ENCODE measurements at places on chromosomes 7 and 10.

- DNase-seq = no peak
These were observed 8.9 kb upstream of the ACSL5 start for GRCh38 chr10:112365014-112365432.

DNA sequence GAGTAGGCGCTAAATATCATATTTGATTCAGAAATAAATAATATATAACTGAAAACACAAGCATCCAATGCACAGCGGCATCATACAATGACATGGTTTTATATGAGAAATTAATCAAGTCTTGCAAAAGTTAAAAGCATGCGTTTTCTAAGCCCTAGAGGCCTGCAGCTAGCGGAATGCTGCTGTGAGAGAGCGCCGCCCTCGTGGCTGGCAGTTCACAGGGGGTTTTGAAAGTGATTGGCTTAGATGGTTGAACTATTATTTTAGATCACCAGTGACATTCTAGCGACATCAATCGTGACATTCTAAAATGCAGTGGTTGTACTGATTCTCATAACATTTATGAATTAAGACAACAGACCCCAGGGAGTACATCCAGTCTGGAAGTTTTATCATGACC lies 235.2 kb upstream of the MGMT start:
- DNase-seq = no peak

- DNase-seq = no peak
These were observed 279.2 kb downstream of the PRPF18 start for GRCh38 chr10:13865758-13866491.

DNA sequence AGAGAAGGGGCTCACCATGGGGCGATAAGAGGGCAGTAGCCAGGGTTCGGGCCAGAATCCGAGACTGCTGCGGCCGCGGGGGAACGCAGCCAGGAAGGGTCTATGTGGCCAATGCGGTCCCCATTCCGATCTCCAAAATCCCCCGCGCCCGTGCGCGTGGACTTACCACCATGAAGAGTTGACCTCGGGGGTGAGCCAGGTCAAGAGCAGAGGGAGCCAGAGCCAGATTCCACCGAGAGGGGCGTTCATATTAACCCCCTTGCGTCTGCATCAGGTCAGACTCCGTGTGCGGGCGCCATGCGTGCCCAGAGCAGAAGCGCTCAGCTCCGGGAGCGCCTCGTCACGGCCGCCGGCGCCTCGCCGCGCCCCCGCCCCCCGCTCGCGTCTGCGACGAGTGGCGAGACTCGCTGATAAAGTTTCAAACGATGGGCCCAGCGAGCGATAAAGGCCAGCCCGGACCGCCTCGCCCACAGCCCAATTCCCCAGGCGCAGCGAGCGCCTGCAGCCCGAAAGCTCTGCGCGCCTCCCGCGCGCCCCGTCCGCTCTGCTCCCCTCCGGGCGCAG lies at the start of gene WNT2:
TSS of gene WNT2 (minus strand) at position 318 of the 564 bp plus-strand sequence. CDS start at position 249, 69 bp downstream.
- no peak for DNase-seq

GRCh38 chr10:122391875-122392274 lies 17.4 kb downstream of the PLEKHA1 start:
- no peak for DNase-seq

- DNase-seq = no peak
These were observed 81.8 kb downstream of the LRRN3 start for GRCh38 chr7:111172564-111173257.

- no peak for DNase-seq
These were observed 48.9 kb upstream of the PDZD8 start for GRCh38 chr10:117424171-117424570.

DNA sequence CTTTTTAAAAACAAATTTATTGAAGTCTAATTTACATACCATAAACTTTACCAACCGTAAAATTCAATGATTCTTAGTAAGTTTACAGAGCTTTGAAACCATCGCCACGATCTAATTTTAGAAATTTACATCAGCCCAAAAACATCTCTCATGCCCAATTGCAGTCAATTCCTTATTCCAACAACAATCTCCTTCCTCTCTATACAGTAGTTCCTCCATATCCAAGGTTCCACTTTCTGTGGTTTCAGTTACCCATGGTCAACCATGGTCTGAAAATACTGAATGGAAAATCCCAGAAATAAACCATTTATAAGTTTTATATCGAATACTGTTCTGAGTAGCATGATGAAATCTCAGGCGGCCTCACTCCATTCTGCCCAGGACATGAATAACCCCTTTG lies 183.4 kb upstream of the ADCY1 start:
- no peak for DNase-seq

GRCh38 chr10:73480158-73480557 lies 15.7 kb downstream of the PPP3CB start:
- no peak for DNase-seq

GRCh38 chr7:157656195-157656769 lies 319.5 kb downstream of the DNAJB6 start:
- DNase-seq = no peak

DNA sequence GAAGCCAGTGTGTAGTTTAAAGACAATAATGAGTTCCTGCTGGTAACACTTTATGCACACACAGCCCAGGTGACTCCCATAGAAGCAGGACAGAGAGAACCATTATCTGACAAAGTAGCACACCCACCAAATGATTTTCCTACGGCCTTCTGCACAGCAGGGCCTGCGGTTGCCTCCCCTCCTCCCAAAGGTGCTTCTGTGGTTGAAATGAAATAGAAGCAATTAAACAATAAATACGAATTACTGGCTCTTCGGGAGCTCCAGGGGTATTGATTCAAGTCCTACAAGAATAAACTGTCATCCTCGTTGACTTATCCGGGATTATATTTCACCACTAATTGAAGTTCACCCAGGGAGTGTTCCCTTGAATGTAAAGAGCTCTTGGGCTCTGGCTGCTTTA lies 172.1 kb downstream of the ACTR3B start:
- no peak for DNase-seq

DNA sequence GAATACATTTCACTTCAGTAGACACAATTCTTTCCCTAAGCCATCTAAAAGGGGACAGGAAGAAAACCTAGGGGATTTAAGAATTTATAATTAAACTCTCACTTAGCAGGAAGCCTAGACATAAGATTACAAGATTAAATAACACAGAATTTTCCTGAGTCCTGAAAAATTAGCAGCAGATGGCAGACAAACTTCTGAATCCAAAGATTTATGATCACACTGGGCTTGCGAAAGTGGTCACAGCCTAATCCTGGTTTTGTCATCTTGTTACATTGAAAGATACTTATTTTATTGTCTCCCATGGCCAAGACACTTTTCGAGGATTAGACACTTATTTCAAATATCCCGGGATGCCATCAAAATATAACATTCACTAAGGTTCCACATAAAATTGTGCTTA lies 2.9 kb downstream of the ERLIN1 start:
- no peak for DNase-seq

DNA sequence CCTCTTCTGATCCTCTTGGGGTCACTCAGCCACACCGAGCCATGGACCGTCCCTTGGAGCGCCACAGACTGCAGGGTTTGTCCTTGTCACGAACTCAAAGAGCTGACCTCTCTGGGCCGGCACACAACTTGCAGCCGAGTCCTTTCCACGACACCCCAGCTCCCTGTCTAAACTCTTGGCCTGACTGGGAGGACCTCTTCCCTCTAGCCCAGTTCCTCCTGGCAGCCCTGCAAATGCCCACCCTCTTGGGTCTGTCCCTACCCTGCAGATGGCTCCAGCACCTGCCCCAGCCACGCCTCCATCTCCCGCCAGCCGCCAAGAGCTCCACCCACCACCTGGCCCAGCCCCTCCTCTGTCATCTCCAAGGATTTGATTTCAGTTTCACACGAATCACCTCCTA lies 339.2 kb downstream of the DNAJB6 start:
- DNase-seq = no peak

DNA sequence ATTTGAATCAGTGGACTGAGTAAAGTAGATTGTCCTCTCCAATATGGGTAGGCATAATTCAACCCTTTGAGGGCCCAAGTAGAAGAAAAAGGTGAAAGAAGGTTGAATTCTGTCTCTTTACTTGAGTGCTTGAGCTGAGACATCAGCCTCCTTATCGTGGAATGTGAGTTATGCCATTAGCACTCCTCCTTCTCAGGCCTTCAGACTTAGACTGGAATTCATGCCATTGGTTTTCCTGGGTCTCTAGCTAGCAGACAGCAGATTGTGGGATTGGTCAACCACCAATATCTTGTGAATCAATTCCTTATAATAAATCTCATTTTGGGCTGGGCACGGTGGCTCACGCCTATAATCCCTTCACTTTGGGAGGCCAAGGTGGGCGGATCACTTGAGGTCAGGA lies 89.2 kb downstream of the CUL2 start:
- DNase-seq = no peak

- no peak for DNase-seq
These were observed 81.0 kb upstream of the STK17A start for GRCh38 chr7:43501870-43502269.

DNA sequence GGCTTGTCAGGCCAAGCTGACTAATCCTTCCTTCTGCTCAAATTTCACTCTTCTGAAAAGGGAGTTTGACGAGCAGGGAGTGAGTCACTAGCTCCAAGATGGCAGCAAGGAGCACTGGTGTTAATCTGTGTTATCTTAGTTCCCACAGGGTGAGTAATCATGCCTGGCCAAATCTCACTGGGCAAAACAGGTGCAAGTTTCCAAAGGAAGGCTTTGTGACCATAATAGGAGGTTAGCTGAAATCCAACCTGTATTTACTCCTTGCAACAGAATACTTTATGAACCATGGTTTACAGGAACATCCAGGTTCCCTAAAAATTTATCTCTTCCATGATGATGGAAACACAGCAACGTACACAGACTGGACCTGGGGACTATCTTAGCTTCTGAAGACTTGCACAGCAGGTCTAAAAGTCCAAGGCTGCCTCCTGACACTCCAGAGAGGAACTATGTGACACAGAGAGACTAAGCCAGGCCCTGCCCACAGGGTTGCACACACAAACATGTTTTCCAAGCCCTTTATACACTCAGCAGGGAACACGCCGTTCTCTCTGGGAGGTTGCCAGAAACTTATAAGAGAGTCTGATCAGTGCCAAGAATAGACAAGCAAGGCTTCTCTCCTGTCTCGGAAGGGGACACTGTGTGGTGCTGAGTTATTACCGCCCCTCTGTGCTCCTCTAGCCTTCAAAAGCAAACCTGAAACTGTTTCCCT lies 46.3 kb downstream of the PDK4 start:
- no peak for DNase-seq

DNA sequence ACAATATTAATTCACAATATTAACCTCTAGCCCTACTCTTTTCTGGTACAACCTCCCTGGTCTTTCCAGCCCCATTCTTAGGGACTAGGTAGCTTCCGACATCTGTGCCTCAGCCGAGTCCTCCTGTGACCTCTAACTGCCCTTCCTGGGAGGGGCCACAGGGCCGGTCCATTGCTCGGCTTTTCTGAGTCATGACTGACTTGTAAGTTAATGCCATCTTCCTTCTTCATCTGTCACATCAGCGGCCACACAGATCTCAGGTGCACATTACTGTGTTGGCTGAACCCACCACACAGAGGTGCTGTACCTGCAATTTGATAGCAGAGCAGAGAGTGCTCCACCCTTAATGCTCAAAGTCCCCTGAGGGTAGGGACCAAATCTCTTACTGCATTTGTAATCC lies 4.1 kb upstream of the CPA4 start:
- no peak for DNase-seq

DNA sequence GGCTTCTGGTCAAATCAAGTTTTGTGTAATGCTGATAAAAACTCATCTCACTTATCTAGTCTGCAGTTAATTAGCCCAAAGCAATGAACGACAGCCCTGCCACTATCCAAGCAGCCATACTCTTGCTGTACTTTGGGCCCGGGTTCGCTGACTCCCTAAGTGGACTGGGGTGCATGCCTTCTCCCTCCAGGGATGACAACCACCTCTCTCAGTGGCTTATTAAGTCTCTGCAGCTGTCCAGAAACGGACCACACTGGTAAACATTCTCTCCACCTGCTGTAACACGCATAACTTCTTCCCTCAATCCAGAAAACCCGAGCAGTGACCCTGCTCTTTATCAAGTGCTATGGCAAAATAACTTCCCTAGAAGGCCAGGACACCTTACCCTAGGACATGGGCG lies 3.9 kb downstream of the FBXW4 start:
- DNase-seq = no peak

- DNase-seq = no peak
These were observed 127.8 kb upstream of the LANCL2 start for GRCh38 chr7:55237156-55237893.
